ENCODE measurements at places on chromosomes 12 and 14.

- DNase-seq: no peak
Measured at GRCh38 chr12:119156401-119157044, 22.2 kb upstream of the HSPB8 start.

- DNase-seq: no peak
Measured at GRCh38 chr12:90126125-90126524, 417.5 kb upstream of the ATP2B1 start.

DNA sequence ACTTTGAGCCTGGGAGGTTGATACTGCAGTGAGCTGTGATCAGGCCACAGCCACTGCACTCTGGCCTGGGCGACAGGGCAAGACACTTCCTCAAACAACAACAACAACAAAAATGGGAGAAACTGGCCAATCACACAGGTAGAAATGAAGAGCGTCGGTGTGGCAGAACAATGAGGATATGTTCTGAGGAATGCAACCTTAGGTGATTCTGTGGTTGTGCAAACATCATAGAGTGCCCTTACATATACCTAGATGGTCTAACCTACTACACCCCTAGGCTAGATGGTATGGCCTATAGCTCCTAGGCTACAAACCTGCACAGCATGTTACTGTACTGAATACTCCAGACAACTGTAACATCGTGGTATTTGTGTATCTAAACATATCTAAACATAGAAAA is 3.7 kb upstream of the PRDM4 start:
- DNase-seq: no peak

DNA sequence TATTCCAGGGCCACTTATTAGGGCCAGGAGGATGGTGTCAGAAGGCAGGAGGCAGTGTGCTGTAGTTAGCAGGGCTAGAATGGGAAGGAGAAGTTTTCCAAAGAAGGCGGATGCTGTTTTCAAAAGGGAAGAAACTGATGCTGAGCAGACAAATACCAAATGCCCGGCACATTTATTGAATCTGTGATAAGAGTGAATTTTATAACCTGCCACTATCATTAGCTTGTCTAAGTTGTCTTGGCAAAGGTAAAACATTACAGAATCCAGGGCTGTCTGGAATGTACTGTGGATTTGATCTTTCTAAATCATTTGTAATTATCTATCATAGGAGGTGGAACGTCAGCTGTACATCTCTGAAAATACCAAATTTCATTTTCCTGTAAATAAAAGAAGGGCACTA is 40.8 kb downstream of the NDUFA12 start:
- no peak for DNase-seq

DNA sequence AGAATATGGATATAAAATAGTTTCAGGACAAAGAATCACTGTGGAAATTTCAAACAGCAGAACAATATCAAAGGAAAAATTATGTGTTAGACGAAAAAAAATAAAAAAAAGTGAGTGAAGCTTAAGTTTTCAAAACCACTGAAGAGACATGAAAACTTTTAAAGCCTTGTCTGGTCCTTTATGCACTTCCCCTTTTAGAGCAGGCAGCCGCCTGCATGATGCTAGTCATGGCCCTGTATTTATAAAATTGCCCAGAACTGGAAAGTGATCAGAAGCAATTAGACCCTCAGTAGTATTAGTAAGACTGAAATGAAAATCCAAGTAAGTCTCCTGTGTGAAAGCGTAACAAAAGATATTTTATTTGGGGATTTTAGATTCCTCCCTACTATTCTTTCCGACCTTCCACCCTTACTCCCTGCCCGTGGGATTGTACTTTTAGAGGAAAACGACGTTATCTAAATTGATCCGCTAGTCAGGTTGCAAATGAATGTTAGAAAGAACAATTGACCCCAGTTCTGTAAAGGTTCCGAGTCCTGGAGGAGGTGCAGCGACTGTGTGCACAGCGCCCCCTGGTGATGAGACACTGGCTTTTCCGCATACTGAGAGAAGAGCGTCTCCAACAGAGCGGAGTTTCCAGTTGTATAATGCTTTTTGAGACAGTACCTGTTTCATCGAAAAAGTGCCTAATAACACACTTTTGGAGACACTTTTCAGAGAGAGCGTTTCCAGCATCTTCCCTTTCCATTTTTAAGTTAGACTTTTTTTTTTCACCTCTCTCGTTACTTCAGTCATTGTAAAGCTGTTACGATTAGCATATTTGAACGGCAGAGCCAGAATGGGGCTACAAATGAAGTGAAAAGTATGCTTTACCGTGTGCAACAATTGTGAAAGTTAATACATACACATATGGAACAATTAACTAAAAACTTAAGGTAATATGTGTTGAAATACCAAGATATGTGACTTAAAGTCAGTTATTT is 12.4 kb downstream of the MGST1 start:
- peak; percentile 44 for DNase-seq

Data from activated naive CD4-positive, alpha-beta T cell treated with anti-CD3 and anti-CD28 coated beads, Interleukin-2, amount 50 U/mL, for 72 hours (primary cell).